ENCODE measurements at places on chromosomes 3 and 15.

DNA sequence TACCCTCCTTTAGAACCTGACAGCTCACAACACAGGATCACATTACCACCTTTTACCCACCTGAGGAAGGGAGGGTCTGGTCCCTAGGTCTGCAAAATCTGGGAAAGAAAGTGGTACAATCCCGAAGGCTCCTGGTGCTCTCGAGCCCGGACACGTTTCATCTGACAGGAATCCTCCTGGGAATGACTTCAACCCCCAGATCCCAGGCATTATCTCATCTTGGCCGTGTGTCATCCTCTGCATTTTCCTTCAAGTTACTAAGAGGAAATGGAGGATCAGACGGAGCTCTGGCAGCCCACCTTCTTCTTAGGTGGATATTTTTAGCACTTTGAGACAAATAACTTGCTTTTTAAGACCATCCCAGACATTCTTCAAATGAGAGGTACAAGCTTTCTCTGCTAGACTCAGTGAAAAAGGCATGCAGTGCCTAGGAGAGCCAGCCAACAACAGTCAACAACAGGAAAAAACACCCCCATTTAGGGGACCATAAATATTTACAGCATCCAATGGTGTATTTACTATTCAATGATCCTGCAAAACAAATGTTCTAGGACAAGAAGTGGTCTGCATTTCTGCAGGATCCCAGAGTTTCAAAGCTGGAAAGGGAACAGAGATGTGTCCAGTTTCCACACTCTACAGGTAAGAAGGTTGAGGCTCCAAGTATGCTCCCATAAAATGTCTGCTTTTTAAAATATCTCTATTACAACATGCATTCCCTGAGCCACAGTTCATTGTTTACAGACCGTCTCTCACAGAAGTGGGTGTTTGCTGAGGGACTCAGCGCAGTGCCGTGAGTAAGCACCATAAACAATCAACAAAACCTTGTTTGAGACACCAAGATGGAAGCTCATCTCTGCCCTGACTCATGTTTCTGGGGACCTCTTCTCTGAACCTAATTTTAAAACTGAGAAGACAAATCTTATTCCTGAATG, 38.3 kb upstream of the ARHGEF3 start:
- no peak for DNase-seq

GRCh38 chr3:178271740-178272387, 264.4 kb upstream of the KCNMB2 start:
- no peak for DNase-seq

DNA sequence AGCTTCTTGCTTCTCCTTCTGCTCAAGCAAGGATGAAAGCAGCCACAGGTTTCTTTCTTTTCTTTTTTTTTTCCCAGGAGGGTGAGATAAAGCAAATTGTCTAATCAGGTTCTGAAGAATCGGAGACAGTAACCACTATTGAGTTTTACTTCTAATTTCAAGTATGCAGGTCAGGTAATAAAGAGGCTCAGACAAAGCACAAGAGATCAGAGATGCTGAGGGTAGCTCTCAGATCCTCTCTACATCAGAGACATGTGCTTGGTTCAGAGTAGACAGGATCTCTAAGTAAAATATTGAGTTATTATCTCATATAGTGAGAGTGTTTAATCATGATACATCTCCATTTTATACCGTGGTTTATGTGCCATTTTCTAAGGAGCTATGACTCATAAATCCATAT, 168.5 kb downstream of the NFKBIZ start:
- DNase-seq = no peak

DNA sequence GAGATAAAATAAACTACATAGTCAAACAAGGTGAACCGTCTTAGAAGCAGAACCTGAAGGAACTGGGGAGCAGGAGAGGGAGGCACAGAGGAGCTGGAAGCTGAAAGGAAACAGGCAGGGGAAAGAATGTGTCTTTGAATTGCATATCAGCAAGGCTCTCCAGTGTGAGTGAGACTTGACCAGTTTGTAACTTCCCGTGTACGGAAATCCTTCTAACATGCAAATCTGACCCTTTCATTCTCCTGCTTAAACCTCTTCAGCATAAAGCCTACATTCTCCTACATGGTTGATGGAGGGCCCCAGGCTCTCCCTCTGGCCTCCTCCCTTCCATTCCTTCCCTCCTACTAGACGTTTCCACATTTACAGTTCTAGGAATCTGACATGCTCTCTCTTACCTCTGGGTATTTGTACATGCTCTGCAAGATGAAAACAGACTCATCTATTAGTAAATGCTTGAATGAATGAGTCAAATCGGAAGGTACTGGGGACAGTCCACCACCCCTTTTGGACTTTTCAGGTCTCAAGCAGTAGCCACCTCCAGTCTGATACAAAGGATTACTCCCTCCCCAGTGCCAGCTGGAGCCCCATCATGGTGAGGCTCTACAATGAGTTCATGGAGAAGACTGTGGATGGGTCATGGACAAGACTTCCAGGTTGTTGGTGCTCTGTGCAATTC, 6.1 kb upstream of the SLC25A38 start:
- no peak for DNase-seq

DNA sequence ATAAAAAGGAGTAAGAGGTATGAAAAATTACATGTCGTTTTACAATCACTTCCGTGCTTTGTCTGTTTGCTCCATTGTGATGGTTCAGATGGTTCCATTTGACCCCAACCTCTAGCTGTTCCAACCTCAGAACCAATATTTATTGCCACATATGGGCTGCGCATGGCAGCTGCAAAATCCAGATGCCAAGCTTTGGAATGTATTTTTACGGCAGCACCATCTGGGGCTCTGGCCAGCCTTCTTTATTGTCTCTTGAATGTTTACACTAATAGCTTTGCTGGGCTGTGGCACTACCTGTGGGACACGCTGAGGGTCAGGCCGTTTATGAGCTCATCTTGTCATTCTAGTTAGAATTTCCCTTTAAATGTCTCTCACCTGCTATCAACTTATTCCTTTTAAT, 219.8 kb downstream of the ROBO2 start:
- DNase-seq = no peak

GRCh38 chr3:99702953-99703943, 64.9 kb downstream of the COL8A1 start:
- no peak for DNase-seq

DNA sequence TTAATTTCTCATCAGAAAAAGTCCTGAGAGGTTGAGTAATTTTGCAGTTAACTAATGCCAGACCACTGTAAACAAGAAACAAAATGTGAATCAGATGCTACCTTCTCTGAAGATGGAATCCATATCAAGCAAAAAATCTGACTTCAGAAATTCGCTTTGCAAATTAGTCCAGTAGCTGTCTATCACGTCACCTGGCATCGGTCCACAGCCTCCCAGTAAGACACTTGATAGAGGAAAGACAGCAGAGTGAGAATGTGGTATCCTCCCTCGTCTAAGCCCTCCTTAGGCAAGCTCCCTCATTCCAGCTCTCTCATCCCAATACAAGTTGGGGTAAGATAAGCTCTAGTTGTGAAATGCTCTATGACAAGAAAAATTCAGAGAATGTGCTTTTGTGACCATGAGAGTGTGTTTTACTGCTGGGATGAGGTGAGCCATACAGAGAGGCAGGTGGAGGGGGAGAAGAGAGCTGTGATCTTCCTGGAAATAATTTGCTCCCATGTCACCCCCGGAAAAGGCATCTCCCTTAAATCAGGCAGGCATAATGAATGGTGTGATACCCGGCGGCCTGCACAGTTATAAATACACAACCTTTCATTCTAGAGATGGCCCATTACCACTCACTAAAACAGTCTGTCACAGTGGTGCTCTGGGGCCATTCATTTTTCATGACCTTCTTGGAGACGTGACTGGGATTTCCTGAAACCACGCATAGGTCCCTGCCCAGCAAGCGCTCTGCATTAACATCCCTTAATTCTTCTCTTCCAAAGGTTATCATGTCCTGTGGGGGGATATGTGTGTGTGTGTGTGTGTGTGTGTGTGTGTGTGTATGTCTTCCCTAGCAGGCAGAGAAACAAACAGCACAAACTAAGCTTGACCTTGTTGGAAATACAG, 602.0 kb upstream of the KCNMB2 start:
- no peak for DNase-seq

DNA sequence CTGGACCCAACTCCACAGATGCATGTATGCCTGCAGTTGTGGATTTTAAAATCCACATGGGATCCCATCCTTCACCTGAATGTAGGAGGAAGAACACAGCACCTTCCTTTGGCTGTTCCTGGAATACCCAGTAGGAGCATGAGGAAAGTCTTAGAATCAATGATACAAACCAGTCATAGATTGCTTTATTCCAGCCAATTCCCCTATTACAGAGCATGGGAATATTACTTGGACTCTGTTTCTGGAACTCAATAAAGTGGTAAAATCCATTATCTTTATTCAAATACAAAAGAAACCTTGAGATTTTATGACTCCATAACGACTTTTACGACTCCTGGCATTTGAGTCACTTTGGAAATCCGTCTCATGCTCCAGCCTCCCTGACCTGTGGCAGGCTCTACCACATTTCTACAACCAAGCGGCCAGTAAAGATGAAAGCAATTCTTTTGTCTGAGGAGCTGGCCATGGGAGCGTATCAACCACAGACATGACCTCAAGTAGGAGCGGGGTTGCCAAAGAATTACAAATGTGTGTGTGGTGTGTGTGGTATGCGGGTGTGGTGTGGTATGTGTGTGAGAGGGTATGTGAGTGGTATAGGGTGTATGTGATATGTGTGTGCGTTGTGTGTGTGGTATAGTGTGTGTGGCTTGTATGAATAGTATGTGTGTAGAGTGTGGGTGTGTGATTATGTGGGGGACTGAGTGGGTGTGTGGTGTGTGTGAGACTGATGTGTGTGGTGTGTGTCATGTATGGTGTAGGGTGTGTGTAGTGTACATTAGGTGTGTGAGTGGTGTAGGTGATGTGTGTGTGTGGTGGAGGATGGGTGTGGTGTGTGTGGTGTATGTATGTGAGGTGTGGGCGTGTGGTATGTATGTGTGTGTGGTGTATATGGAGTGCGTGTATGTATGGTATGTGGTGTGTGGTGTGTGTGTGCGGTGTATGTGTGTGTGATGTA, 40.0 kb downstream of the ARRDC4 start:
- no peak for DNase-seq

- no peak for DNase-seq
Observed at GRCh38 chr15:47756872-47757271, 39.6 kb downstream of the SEMA6D start.

- no peak for DNase-seq
Observed at GRCh38 chr3:14512281-14512941, 27.7 kb downstream of the GRIP2 start.

GRCh38 chr3:159685801-159686200, 302.8 kb upstream of the IL12A start:
- DNase-seq = no peak

DNA sequence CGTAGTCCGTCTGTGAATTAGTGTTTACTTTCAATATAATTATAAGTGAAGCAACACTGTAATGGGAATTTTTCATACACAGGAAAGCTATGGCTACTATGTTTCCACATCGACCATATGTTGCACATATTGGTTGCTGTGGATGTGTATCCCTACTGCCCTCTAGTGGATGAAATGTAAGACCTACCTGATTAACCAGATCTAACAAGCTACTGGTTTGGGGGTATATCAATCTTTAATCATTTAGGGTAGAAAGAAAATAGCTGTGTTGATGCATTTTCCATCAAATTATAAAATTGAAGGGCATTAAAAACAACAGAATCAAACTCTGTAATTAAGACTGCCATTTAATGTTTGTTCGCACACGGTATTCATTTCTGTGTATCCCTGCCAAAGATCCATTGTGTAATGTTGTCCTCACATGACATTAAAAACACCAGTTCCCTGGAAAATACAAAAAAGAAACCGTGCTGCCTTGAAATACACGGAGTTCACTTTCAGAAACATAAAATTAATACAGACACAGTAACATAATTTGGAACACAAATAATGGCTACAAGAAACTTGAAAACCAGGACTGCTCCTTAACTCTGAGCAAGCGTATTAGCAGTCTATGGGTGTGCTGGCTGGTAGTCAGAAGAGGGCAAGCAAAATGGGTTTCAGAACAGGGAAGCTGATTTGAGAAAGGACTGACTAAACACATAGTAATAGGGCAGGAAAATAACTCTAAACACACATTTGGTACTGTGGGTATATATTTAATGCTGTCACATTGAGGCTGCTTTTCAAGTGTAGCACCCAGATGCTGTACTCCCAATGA, 125.1 kb downstream of the TIGIT start:
- peak; percentile 17 for DNase-seq

DNA sequence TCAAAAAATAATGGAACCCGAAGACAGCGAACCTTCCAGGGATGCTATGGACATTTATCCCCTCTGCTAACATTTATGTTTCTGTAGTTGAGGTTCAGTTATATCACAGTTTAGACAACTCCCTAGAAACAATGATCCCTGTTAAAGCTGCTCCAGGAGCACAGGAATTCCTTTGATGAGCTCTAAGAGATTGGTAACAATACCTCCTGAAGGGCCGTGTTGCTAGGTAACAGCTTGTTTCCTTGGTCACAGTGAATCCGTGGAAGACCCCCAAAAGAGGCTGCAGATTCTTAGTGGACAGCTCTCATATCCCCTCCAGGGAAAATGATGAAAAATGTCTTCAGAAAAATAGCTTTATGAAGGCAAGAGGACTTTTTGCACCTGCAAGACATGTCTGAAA, 160.2 kb downstream of the SERPINI1 start:
- no peak for DNase-seq

- no peak for DNase-seq
Observed at GRCh38 chr3:123605789-123606234, 21.0 kb upstream of the HACD2 start.

- DNase-seq = no peak
Observed at GRCh38 chr3:11047500-11047899, 55.0 kb downstream of the SLC6A1 start.

GRCh38 chr15:60682115-60682514, 203.2 kb upstream of the ICE2 start:
- DNase-seq = no peak

GRCh38 chr15:96321639-96322535, 8.6 kb upstream of the NR2F2 start:
- DNase-seq = no peak

DNA sequence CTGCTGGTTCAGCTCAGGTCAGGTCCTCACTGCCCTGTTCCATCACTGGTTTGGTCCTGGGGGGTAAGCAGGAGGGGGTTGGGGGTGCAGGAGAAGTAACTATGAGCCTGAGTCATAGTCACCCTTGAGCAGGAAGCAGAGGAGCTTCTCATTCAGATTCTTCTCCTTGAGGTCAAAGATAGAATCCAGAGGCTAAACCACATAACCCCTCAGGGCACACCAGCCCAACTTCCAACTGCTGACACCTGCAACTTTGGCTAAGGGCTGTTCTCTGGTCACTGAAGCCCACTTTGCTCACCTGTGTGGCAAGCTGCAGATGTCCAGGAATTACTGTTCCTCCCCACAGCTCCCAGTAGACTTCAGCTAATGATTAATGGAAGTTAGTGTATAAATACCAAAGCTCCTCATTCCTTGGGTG, 48.8 kb upstream of the LRRFIP2 start:
- no peak for DNase-seq

- DNase-seq = no peak
Observed at GRCh38 chr15:77464129-77464865, 43.6 kb downstream of the HMG20A start.

- DNase-seq = no peak
Observed at GRCh38 chr3:62703451-62704167, 171.6 kb downstream of the CADPS start.
